ENCODE measurements at places on chromosomes 12 and 14.
A peak's percentile ranks its signal among the peaks of the same experiment; 100 is the strongest.

DNA sequence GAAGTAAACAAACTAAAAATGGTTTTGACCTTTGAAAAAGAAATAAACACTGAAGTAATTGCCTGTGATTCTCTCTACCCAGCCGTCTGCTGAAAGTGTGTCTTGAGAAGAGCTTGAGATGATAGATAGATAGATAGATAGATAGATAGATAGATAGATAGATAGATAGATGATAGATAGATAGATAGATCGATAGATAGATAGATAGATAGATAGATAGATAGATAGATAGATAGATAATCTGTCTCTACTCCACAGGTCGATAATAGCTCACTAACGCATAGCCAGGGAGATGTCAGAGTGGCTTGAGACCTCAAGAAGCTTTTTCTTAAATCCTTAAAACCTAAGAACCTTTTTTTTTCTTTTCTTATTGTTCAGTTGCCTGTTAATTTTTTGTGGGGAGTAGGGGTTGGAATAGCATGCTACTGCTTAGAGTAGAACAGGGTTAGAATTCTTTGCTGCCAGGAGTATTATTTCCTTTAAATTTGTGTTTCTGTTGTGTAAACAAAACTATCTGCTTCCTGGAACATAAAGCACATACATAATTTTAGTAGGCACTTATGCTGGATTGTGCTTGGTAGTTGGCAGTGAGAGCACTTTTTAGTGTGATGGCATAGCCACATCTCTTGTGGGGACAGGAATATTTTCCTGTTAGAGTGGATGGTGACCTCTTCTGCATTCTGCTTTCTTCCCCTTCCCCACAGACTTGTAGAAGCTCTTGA is 169.5 kb downstream of the FBXL14 start:
- DNase-seq = no peak

DNA sequence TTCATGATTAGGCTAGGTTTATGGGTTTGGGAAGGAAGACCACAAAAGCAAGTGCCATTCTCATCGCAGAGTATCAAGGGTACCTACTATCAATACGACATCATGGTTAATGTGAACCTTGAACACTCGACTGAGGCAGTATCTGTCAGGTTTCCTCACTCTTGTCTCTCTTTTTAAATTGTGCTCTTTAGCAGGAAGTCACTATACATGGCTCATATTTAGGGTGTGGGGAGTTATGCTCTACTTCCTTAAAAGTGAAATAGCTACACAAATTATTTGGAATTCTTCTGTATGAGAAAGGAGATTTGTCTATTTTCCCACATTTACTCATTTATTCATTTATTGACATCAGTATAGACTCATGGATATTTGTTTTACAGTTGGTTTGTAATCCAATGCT is 5.9 kb upstream of the CLEC4E start:
- no peak for DNase-seq

GRCh38 chr14:87087881-87088280 is 905.1 kb downstream of the GALC start:
- no peak for DNase-seq

DNA sequence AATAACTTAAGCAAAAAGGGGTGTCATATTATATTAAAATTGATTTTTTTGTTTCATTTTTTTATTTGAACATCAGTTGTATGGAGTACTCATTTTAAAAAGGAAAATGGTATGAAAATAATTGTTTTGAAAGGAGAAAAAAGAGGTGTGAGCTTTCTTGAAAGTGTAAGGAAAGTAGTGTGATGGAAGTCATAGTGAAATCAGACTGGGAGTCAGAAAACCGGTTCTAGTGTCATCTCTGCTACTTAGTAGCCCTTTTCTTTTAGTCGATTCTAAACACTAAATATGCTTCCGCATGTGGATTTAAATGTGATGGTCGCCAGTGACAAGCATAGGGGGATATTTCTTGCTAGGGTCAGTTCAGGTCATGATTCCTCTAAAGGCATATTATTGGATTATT is 1.8 kb upstream of the DYRK2 start:
- DNase-seq = no peak

DNA sequence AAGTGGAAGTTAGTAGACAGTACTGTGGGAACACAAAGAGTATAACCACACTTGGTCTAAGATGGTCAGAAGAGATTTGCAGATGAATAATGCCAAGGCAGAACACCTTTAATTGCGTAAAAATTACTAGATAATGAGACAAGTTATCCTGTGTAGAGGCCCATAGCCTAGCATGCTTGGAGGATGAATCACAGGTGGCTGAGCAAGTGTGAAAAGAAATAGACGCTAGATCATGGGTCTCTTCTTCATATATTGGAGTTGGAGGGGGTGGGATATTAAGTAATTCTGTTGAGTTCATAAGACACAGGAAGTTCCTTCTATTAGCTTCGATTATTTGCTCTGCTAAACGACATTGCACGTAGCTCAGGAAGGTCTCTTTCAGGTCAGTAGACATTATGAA is 454.3 kb upstream of the LMO3 start:
- no peak for DNase-seq

DNA sequence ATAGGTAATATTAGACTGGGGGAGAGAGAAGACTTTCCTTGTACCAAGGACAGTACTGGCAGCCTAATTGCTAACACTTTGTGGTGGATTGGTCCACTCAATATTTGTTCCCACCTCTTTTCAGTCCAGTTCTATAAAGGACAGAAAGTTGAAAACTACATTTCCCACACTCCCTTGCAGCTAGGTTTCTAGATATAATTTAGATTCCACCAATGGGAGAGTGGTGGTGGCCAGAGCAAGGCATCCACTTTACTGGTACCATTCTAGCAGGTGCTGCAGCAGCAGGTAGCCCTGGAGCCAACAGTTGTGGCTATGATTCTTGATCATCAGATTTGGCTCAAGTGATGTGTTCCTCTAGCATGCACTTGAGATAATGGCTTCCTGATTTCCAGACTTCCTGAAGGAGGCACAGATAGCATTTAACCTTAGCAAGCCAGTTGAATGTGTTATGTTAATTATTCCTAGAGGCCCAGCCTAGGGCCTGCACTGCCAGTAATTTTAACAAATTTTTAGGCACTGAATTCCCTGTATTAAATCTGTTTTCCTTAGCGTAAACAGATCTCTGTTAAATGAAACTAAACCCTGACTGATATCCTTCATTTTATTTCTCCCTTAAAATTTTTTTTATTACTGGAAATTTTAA is 24.4 kb downstream of the SLC38A1 start:
- DNase-seq = no peak

GRCh38 chr14:105153331-105153731 is 15.2 kb downstream of the JAG2 start:
- no peak for DNase-seq

DNA sequence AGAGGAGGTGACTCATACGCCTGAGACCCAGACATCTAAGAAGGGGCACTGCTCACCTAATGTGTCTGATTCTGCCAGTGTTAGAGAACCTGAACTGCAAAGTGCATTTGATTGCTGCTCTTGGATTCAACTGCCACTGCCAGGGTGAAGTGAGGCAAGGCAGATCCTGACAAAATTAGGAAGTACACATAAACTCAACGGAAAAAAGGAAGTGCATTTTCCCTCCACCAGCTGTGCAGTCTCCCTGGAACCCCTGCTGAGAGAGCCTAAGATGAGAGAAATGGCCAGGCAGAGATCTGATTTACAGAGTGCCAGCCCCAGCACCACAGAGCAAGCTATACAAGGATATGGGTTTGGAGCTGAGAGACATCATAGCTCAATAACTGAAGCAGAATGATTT is 215.3 kb downstream of the SEC23A start:
- no peak for DNase-seq

DNA sequence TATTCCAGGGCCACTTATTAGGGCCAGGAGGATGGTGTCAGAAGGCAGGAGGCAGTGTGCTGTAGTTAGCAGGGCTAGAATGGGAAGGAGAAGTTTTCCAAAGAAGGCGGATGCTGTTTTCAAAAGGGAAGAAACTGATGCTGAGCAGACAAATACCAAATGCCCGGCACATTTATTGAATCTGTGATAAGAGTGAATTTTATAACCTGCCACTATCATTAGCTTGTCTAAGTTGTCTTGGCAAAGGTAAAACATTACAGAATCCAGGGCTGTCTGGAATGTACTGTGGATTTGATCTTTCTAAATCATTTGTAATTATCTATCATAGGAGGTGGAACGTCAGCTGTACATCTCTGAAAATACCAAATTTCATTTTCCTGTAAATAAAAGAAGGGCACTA is 40.8 kb downstream of the NDUFA12 start:
- no peak for DNase-seq

- DNase-seq = no peak
Measured at GRCh38 chr14:78207414-78207813, 37.2 kb downstream of the NRXN3 start.

- DNase-seq = no peak
Measured at GRCh38 chr12:30725739-30726138, 29.0 kb downstream of the CAPRIN2 start.

- DNase-seq = no peak
Measured at GRCh38 chr14:74973003-74973653, 17.7 kb upstream of the PGF start.

- peak; percentile 6 for DNase-seq
Measured at GRCh38 chr14:83300476-83301064, 1766.9 kb upstream of the SEL1L start.

DNA sequence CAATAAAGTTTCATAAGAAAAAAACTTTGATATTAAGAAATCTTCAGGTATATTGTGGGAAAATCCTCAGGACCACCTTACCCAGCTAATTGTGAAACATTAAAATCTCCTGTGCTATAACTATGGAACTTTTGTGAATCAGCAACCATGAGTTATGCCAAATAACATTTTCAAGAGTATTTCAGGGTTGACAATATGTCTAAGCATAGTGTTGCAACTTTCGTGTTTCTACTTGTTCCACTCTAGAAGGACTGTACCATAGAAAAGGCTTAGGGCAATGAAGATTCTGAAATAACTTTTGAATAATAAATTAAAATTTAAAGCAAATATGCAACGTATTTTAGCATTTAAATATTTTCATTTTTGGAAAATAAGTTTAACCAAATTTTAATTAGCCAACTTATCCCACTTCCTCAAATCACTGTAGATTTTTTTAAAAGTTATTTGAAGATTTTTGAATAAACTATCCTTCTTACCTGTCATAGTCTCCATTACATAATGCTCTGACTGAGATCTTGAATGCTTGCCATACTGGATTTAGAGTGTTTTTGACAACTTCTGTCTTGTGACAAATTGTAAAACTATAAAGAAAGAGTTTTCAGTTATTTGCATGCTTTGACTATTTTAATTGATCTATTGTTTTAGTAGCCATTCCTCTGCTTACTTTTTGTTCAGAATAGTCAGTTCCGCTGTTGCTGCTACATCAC is 143.6 kb downstream of the CPNE8 start:
- DNase-seq = no peak

DNA sequence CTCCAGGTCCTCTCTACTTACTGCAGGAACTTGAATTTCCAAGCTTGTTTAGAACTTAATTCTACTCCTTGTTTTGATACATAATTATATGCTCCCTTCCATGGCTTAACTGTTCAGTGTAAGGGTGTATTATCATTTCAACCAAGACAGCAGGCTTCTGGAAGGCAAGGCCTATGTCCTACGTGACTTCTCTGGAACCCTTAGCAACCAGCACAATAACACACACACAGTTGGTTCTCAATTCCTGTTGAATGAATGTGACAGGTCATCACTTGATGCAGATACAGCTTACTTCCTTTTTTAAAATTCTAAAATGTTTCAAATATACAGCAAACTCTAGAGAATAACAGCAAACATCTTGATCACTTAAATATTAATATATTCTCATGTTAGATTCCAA is 77.7 kb upstream of the COCH start:
- no peak for DNase-seq

DNA sequence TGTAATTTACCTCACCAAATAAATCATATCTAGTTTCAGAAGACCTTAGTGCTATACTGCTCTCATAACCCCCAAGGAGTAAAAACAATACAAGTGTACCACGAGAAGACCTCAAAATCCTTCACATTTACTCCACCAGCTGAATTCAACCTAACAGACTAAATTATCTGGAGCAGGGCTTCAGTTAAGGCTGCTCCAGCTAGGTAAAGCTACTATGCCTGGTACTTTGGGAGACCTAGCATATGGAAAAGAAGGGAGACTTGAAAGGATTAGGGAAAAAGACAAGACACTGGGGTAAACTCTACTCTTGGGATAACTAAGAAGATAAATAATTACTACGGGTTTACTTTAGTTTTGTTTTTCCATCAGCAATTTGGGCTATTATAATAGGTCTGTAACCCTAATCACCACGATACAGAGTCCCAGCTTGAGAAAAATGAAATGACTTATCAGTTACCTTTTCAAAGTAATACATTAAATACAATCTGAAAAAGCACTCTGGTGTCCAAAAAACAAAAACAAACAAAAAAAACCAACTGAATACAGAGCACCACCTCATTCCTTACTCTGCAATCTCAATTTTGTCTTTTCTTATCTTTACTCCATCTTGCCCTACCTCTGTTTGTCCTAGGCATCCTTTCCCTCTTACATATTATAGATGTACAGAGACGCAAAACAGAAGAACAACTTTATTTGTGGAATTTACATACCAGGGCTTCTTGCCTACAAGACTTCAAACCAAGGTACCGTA is 2.1 kb downstream of the EML5 start:
- DNase-seq = no peak

DNA sequence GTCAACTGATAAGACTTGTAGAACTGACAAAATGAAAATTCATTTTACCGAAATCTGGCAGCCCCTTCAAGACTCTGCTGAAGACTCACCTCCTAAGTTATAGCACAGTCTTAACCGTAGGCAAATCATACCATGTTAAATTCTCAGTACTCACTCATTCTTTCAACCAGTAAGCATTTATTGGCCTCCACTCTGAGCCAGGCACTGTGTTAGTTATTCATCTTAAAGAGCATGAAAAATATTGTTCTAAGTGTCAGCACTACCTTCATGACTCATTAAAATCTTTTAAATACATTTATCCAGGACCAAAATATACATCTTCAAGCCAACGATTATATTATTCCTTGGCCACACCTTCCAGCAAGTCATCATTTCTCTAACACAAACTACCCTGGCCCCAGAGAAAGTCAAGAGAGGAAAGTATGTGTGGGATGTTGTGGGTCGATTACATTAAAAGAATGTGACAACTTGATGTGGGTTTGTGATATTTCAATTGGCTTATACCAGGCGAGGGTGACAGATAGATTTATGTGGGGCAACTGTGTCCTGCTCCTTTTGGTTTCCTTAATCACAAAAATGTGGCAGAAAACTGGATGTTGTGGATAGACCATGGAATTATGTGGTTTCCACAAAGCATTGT is 55.0 kb downstream of the TMEM30B start:
- DNase-seq = no peak

DNA sequence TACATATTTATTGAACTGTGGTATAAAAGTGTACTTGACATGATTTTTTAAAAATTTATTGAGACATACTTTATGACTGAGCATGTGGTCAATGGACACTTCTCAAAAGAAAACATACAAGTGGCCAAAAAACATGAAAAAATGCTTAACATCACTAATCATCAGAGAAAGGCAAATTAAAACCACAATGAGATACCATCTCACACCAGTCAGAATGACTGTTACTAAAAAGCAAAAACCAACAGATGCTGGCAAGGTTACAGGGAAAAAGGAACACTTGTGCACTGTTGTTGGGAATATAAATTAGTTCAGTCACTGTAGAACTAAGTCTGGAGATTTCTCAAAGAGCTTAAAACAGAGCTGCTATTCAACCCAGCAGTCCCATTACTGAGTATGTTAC is 1177.6 kb downstream of the GALC start:
- no peak for DNase-seq

- no peak for DNase-seq
Measured at GRCh38 chr12:115960-116915, 49.7 kb downstream of the IQSEC3 start.

All from HEK293T (cell line).